8988T (cell line): ENCODE measurements at places on chromosomes 16 and 17.
A peak's percentile ranks its signal among the peaks of the same experiment; 100 is the strongest.

- DNase-seq, result no peak
Measured at GRCh38 chr17:42581744-42582270, 4.3 kb upstream of the PSMC3IP start.

DNA sequence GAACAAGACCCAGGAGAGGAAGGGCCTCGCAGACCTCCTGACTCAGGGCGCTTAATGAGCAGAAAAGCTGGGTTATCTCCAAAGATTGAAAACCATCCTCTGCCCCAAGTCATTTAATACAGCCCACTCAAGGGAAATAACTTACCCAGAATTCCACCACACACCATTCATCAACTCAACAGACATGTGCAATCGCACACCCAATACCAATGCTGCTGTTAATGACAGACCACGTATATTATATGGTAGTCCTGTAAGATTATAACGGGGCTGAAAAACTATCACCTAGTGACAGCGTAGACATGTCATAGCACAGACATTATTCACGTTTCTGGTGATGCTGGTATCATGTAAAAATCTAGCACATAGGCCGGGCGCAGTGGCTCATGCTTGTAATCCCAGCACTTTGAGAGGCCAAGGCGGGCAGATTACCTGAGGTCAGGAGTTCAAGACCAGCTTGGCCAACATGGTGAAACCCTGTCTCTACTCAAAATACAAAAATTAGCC lies 52.5 kb upstream of the HELZ start:
- DNase-seq, result no peak

- no peak for DNase-seq
Measured at GRCh38 chr16:75372236-75372856, 61.0 kb downstream of the CFDP1 start.

DNA sequence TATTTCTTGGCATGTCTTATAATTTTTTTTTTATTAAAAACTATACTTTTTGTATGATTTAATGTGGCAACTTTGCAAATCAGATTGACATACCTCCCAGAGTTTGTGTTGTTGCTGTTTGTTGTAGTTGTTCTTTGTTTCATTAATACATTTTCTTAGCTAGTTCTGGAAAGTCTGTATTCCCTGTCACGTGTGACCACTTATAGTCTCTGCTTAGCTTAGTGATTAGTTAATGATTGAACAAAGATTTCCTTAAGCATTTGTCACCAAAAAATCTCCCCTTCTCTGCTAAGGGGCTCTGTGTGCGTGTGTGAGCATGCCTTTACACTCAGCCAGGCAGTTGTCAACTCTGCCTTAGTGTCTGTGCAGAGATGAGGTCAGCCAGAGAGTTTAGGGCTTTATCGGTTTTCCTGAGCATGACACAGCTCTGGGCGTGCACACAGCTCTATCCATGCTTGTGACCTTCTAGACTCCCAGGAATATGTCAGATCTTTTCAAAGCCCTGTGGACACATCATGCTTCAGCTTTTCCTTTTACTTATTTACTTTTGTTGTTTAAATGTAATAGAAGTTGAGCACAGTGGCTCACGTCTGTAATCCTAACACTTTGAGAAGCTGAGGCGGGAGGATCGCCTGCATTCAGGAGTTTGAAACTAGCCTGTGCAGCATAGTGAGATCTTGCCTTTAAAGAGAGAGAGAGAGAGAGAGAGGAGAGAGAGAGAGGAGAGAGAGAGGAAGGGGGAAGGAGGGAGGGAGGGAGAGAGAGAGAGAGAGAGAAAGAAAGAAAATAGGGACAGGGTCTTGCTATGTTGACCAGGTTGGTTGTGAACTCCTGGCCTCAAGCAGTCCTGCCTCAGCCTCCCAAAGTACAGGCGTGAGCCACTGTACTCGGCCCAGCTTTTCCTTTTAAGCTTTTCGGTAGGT lies 21.9 kb downstream of the DNAI2 start:
- no peak for DNase-seq

GRCh38 chr17:1997289-1997926 lies 27.7 kb downstream of the RTN4RL1 start:
- no peak for DNase-seq

DNA sequence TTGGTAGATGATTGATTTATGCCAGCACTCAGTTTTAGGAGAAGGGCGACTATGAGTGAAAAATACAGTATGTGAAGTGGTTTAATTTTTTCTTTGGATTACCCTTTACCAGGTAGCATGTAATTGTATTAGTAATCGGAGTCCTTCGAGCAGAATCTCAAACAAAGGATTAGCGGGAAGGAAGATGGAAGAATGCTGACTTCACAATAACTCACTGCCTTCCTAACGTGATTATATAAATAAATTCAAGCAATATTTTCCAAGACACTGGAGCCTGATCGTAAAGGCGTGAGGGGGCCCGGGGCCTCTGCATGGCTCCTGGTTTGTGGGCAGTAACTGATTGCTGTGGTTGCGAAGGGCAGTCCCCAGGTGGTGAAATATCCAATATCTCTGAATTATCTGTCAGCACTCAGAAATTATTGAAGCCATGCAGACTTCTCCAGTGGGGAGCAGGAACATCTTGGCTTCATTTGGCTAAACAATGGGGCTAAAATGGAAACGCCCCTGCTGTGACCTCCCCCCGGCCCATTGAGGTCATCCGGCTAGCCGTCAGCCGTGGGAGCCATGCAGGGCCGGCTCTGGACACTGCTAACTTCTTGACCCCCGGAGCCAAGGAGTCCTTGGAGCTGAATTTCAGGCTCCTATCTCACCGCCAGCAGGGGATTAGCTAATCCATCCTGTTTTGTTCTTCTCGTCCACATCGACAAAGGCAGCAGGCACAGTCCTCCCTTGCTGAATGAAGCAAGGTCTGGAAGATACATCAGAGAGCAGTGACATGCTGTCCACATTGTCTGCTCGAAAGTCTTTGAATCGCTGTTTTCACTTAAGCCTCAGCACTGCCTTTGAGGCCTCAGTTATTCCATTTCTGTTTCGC lies 295.9 kb upstream of the N4BP1 start:
- no peak for DNase-seq

DNA sequence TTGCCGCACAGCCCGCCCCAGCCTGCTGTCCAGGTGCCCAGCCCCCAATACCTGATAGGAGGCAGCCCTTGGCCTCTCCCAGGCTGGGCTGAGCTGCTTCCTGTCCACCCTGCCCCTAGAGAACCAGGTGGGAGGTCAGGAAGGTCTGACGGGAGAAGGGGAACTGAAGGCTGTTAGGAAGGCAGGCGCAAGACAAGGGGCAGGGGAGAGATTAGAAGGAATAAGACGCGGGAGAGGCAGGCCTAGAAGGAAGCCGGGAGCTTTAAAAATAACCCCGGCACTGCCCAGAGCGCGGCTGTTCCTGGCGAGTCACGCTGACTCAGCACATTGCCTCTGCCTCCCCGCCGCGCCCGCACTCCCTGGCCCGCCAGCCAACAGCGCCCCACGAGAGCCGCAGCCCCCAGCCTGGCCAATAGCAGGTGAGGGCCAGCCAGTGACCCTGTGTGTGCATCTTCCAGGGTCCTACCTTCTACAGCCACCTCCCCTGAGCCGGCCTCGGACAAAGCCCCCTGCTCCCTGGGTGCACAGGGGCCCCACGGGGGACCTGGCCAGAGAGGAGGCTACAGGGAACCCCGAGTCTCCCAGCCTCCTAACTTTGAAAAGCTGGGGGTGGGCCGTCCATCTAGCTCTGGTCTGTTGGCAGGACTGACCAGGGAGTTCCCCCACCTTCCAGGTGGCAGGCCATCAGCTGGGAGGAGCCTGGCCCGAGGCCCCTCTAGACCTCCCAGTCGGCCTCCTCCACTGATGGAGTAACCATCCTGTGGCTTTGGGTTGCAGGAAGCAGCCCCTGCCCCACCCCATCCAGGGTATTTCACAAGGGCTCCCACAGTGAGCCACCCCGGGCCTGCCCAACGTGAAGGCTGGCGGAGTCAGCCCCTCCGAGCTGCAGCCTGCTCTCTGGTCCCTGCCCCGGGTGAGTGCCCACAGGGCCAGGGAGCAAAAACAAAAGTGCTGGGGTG lies 4.0 kb downstream of the MAFG start:
- DNase-seq, result peak; percentile 75

GRCh38 chr17:52410781-52411180 lies 252.3 kb upstream of the CA10 start:
- no peak for DNase-seq
